Natural killer cell (primary cell): ENCODE measurements at places on chromosomes 16 and 17. TPM values are rescaled to one million over a fixed set of nuclear protein-coding genes. Genes with fewer than 3 reads are reported as not detected.
A peak's percentile ranks its signal among the peaks of the same experiment; 100 is the strongest.

- H3K27ac ChIP-seq = no peak overlapping the region
- peaks cover 43% of the 10 kb centered on the region for H3K36me3 ChIP-seq
- no peaks in the 10 kb centered on the region for H3K27me3 ChIP-seq
- H3K4me1 ChIP-seq = no peaks in the 10 kb centered on the region
- no peak overlapping the region for H3K4me3 ChIP-seq
- DNase-seq = no peak
These were observed 13.2 kb downstream of the GABARAPL2 start for GRCh38 chr16:75579281-75579834.

DNA sequence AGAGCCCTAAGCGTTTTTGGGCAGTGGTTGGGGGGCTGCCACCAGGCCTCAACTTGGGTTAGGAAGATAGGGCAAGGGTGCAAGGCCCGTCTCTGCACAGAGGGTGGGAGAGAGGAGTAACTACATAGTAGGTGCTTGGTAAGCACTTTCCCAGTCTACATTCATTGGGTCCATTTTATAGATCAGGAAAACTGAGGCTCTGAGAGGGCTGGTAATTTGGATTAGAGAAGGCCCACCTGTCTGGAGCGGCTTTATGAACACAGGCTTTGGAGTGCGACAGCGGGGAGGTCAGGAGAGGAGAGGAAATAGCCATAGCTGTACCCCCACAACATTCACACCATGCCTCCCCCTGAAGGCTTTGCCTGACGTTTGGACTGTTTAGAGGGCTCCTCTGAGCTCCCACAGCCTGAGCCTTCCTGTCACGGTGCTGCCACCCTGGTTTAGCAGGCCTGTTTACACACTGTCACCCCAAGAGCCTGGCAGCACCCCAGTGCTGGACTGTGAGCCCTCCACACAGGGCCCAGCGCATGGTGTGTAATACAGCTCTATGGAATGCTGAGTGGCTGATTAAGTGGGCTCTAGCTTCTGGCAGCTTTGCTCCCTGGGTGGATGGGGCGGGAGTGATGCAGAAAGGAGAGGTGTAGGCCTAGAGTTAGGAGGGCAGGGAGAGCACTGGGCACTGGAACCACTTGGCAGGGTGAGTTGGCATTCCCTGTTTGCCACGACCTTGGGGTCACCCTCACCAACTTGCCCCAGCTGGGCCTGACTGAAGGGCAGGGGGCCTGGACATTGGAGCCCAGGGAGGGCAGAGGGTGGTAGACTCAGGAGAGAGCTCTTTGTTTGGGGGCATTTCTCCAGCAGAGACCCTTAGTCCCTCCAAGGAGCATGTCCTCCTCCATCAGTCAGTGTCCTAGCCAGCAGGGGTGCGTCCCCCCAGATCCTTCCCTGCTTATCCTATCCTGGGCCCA is 73.7 kb downstream of the RAI1 start:
- H3K4me3 ChIP-seq = no peak overlapping the region
- no peaks in the 10 kb centered on the region for H3K27me3 ChIP-seq
- no peak for DNase-seq

DNA sequence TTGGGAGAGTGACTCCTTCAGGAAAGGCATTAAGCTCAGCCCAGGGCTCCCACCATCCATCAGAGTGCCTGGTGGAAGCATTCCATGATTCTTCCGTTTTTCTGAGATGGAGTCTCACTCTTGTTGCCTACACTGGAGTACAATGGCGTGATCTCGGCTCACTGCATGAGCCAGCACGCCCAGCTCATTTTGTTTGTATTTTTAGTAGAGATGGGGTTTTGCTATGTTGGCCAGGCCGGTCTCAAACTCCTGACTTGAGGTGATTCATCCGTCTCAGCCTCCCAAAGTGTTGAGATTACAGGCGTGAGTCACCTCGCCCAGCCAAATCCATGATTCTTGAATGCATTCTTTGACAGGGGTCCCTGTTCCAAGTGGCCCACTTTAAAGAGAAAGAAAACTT is 23.1 kb downstream of the MIS12 start:
- no peak overlapping the region for H3K27ac ChIP-seq
- no peak for DNase-seq
- H3K4me1 ChIP-seq = peaks cover 26% of the 10 kb centered on the region
- H3K36me3 ChIP-seq = peaks cover 17% of the 10 kb centered on the region
- no peak overlapping the region for H3K4me3 ChIP-seq

DNA sequence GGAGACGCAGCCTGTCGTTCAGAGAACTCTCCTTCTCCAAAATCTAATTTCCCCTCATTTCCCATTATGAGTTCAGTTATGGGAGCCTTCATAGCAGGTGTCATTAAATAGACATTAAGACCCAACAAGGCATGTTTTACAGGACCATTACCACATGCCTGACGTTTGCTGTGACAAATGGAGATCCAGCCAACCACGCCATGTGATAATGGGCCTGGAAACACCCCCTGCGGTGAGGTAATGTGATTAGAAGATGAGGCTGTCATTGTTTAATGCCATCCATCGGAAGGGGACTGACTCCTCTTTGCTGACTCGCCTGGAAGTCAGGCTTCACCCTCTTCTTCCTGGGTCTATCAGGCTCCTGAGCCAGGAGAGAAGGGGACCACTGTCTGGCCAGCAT is 76.9 kb downstream of the WSCD1 start:
- H3K36me3 ChIP-seq = no peaks in the 10 kb centered on the region
- H3K4me3 ChIP-seq = no peak overlapping the region
- H3K4me1 ChIP-seq = no peaks in the 10 kb centered on the region
- no peak for DNase-seq
- H3K27me3 ChIP-seq = no peaks in the 10 kb centered on the region
- no peak overlapping the region for H3K27ac ChIP-seq

- no peak overlapping the region for H3K4me3 ChIP-seq
- H3K4me1 ChIP-seq = peaks cover 5% of the 10 kb centered on the region
- H3K36me3 ChIP-seq = peaks cover 96% of the 10 kb centered on the region
- H3K27me3 ChIP-seq = no peaks in the 10 kb centered on the region
These were observed 34.5 kb downstream of the RNF213 start for GRCh38 chr17:80295146-80295545.

DNA sequence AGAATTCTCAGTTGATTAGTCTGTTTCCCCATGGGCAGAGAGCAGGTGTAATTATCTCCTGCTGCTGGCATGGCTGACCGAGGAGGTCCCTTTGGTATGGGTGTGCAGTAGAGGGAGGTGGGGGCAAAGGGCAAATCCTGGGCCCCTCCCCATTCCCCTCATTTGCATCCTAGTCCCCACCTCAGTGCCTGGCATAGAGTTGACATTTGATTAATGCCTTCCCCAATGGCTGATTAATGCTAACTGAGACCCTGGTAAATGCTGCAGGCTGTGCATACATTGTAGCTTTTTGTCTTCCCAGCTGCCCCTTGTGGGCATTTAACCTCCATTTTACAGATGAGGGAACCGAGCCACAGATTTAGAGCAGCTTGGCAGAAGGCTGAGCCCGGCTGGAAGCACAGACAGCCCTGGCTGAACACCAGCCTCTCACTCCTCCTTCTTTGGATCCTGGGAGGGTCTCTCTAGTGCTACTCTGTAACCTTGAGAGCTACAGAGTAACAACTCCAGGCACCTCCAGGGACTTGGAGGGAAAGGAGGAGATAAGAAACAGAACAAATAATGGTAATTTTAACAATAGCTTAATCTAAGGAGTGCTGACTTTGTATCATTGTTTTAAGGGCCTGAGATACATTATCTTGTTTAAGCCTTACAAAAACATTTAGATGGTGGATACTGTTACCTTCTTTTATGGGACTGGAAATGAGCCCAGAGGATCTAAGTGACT is 5.1 kb downstream of the PLCG2 start:
- H3K4me3 ChIP-seq = no peak overlapping the region
- DNase-seq = no peak
- no peaks in the 10 kb centered on the region for H3K27me3 ChIP-seq
- peak overlapping the region; percentile 15 for H3K27ac ChIP-seq
- peaks cover 68% of the 10 kb centered on the region for H3K4me1 ChIP-seq
- H3K36me3 ChIP-seq = peaks cover 26% of the 10 kb centered on the region

GRCh38 chr16:79658301-79659033 is 57.9 kb upstream of the MAF start:
- no peak overlapping the region for H3K4me3 ChIP-seq
- H3K27me3 ChIP-seq = no peaks in the 10 kb centered on the region
- H3K36me3 ChIP-seq = no peaks in the 10 kb centered on the region
- H3K4me1 ChIP-seq = no peaks in the 10 kb centered on the region
- H3K27ac ChIP-seq = no peak overlapping the region
- DNase-seq = no peak

- H3K4me3 ChIP-seq = peak overlapping the region; percentile 67
- DNase-seq = peak; percentile 40
- H3K4me1 ChIP-seq = peaks cover 87% of the 10 kb centered on the region
- peak overlapping the region; percentile 83 for H3K27ac ChIP-seq
- no peaks in the 10 kb centered on the region for H3K27me3 ChIP-seq
These were observed 4.4 kb downstream of the RNF166 start for GRCh38 chr16:88701581-88702370.

- no peaks in the 10 kb centered on the region for H3K4me1 ChIP-seq
- no peaks in the 10 kb centered on the region for H3K27me3 ChIP-seq
- peaks cover 26% of the 10 kb centered on the region for H3K36me3 ChIP-seq
- no peak overlapping the region for H3K27ac ChIP-seq
- H3K4me3 ChIP-seq = no peak overlapping the region
- DNase-seq = no peak
These were observed 11.2 kb downstream of the TADA2A start for GRCh38 chr17:37417852-37418251.

GRCh38 chr16:52398491-52398960 is 148.4 kb downstream of the TOX3 start:
- no peak overlapping the region for H3K4me3 ChIP-seq
- H3K27ac ChIP-seq = no peak overlapping the region
- no peaks in the 10 kb centered on the region for H3K27me3 ChIP-seq

DNA sequence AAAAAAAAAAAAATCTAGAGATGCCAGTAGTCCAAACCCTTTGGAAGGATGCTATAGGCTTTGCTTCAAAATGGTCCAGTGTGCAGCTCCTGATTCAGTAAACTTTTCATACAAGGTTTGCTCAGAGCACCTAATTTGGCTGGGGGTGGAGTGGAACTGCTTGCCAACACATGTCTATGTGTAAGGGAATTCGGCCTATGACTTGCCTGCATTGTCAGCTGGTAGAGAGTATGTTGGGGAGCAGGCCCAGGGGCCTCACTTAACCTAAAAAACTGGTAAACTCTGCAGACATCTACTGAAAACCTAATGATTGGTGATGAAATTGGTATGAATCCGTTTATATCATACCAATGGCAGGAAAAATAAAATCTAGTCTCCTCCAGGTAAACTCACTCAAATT is 1.5 kb upstream of the MFSD6L start:
- DNase-seq = no peak
- no peaks in the 10 kb centered on the region for H3K27me3 ChIP-seq
- H3K36me3 ChIP-seq = no peaks in the 10 kb centered on the region
- H3K4me3 ChIP-seq = no peak overlapping the region

DNA sequence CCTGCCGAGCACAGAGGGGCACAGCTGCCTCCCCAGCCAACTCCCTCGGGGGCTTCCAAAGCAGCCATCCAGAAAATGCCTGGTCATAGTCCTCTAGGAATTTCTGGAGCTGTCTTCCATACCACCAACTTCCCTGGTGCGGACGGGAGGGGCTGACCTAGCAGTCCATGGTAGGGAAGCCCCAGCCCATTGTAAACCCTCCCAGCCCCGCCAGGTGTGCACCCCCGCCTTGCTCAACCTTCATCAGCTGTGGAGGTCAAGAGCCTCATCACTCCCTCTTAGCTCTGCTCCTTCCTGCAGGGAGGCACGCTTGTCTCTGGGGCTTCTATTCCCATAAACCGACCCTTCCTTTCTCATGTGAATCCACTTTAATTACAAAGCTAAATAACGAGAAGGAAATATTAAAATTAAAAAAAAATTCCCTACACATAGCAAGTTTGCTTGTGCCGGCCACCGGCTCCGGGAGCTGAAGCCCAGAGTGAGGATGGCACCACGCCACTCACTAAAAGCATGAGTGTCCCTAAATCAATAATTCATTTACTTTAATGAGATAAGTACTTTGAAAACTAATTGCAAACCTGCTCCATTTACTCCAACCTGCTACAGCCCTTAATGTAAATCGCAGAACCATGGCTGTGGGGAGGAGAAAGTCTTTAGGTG is 181.4 kb downstream of the ENGASE start:
- no peaks in the 10 kb centered on the region for H3K27me3 ChIP-seq
- no peaks in the 10 kb centered on the region for H3K36me3 ChIP-seq
- DNase-seq = no peak
- no peak overlapping the region for H3K4me3 ChIP-seq
- H3K27ac ChIP-seq = no peak overlapping the region

- no peaks in the 10 kb centered on the region for H3K36me3 ChIP-seq
- no peak for DNase-seq
- no peaks in the 10 kb centered on the region for H3K27me3 ChIP-seq
These were observed 349.7 kb upstream of the CCL2 start for GRCh38 chr17:33905338-33905800.

DNA sequence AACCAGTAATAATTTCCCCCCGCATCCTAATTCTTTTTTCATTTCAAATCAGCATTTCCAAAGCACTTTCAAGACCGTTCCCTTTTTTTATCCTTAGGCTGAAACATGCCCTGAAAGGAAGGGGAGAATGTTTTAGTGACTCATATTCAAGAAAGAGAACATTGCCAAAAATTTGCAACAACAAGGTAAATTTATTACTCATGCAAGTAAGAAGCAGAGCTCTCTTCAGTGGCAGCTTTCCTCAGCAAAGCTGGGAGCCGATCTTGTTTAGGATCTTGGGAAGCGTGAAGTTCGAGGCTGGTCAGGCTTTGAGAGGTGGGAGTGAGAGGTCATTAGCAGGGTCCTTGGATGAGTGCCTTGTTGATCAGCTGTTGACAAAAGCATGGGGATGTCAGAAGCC is 129.5 kb downstream of the PRKCA start:
- no peaks in the 10 kb centered on the region for H3K36me3 ChIP-seq
- DNase-seq = no peak
- no peak overlapping the region for H3K27ac ChIP-seq
- H3K27me3 ChIP-seq = no peaks in the 10 kb centered on the region
- H3K4me3 ChIP-seq = no peak overlapping the region
- H3K4me1 ChIP-seq = peaks cover 18% of the 10 kb centered on the region

- no peak overlapping the region for H3K4me3 ChIP-seq
- H3K4me1 ChIP-seq = peaks cover 12% of the 10 kb centered on the region
- H3K36me3 ChIP-seq = no peaks in the 10 kb centered on the region
These were observed 10.1 kb downstream of the GAS2L2 start for GRCh38 chr17:35742896-35743477.

GRCh38 chr16:87687126-87687910 is 78.5 kb downstream of the KLHDC4 start:
- H3K27ac ChIP-seq = no peak overlapping the region
- H3K4me3 ChIP-seq = no peak overlapping the region
- peaks cover 10% of the 10 kb centered on the region for H3K4me1 ChIP-seq
- H3K36me3 ChIP-seq = no peaks in the 10 kb centered on the region
- no peaks in the 10 kb centered on the region for H3K27me3 ChIP-seq
- no peak for DNase-seq

- no peak overlapping the region for H3K27ac ChIP-seq
- no peaks in the 10 kb centered on the region for H3K36me3 ChIP-seq
- no peaks in the 10 kb centered on the region for H3K4me1 ChIP-seq
- DNase-seq = no peak
These were observed 175.7 kb downstream of the AXIN2 start for GRCh38 chr17:65385726-65386125.

The TGFB1I1 gene
- total RNA-seq = 0.72 TPM

The AGRP gene
- not detected for total RNA-seq

The PARD6A gene
- 3.1 TPM for total RNA-seq

The OTOP2 gene
- total RNA-seq = not detected

The ZC3H7A gene
- total RNA-seq = 80.6 TPM

The SLC46A1 gene
- total RNA-seq = 0.84 TPM

The TMEM106A gene
- 27.4 TPM for total RNA-seq

The TCAP gene
- total RNA-seq = 1.3 TPM

The AARS1 gene
- 29.9 TPM for total RNA-seq

The CDK3 gene
- 5.5 TPM for total RNA-seq

The KRT222 gene
- total RNA-seq = not detected

The NUP88 gene
- 112 TPM for total RNA-seq

The GALNS gene
- total RNA-seq = 65.7 TPM

The CBLN1 gene
- not detected for total RNA-seq

The ATP2C2 gene
- not detected for total RNA-seq
